Left kidney (tissue), 8 donors: ENCODE measurements at places on chromosomes 3 and 15. TPM values are rescaled to one million over a fixed set of nuclear protein-coding genes. Genes with fewer than 3 reads are reported as not detected.

DNA sequence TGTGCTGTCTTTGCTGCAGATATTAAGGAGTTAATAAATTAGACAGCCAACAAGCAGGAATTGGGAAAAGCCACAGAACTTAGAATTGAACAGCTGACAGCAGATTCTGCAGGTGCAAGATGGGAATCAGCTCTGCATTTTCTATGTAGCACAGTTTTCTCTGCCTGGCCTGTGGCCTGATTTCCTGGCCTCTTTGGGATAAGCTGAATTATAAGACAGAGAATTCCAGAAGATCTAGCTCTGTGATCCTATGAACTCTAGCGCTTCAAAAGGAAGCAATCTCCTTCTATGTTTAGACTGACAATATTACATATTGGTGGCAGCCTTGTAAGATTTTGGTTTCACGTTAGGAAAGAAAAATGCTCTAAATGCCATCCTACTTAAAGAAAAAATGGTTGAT lies 24.0 kb upstream of the SOX2 start:
- DNase-seq: no peak

DNA sequence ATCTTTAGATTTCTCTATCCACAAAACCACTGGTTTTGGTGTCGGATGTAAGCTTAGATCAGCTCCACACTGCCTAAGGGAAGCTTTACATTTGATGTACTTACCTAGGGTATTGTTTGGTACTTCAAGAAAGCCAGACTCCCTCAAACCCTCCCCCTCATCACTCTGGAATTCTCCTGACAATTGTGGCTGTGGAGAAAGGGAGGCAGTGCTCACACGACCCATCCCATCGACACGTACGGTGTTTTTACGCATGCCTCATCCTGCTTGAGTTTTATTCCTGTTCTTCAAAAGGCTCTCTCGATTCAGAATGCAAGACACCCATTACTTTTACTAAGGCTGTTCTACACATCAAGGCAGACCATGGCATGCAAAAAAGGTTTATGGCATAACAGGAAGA lies 67.3 kb upstream of the ONECUT1 start:
- no peak for DNase-seq

DNA sequence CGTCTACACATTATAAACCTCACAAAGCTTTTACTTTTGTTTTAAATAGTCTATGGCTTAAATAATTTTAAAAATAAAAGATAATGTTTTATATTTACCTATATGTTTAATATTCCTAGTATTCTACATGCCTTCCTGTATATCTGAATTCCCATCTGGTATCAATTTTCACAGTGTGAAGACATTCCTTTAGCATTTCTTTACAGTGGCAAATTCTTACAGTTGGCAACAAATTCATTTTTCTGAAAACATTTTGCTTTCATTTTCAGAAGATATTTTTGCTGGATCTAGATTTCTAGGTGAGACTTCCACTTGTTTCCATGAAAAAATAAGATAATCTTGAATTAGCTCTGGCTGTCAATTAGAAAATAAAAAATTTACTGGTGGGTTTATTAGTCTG lies 471.4 kb upstream of the NAALADL2 start:
- DNase-seq: no peak

SCG5 gene
- 18.2 TPM for polyA plus RNA-seq

TGM5 gene
- not detected for polyA plus RNA-seq

- no peak for DNase-seq
These were observed 57.2 kb upstream of the UBE2E1 start for GRCh38 chr3:23748398-23749110.

KLHL40 gene
- polyA plus RNA-seq: not detected

DNA sequence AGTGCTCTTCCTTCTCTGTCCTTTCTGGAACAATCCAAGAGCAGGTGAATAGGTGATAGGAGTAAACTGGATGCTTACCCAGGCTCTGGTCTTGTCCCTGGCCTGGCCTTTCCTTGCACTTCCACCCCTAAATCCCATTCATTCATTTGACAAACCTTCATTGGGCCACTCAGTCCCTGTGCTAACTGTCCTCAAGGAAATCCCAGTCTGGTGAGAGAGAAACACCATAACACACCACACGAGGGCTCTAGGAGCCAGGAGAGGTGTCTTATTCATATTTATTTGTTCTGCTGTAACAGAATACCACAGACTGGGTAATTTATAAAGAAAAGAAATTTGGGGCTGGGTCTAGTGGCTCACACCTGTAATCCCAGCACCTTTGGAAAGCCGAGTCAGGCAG lies 22.8 kb downstream of the EFCC1 start:
- no peak for DNase-seq

NOX5 gene
- polyA plus RNA-seq: 1.5 TPM

DNA sequence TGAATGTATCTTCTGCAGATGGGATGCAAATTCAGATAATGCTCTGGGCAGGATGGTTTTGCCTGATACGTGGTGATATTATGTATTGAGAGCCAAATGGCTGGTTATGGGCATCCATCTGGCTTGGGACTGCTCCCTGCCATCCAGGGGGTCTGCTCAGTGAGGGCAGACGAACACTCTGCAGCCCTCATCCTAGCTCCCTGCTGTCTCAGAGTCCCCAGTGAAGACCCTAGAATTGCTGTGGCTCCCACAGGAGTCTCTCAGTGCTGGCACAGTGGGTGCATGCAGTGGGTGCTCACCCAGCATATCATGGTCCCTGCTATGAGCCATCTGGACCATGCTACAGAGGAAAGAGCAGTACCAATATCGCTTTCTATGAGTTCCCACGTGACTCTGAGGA lies 10.3 kb downstream of the CX3CR1 start:
- DNase-seq: no peak

GRCh38 chr3:8868996-8869395 lies 94.3 kb downstream of the RAD18 start:
- DNase-seq: no peak

DNA sequence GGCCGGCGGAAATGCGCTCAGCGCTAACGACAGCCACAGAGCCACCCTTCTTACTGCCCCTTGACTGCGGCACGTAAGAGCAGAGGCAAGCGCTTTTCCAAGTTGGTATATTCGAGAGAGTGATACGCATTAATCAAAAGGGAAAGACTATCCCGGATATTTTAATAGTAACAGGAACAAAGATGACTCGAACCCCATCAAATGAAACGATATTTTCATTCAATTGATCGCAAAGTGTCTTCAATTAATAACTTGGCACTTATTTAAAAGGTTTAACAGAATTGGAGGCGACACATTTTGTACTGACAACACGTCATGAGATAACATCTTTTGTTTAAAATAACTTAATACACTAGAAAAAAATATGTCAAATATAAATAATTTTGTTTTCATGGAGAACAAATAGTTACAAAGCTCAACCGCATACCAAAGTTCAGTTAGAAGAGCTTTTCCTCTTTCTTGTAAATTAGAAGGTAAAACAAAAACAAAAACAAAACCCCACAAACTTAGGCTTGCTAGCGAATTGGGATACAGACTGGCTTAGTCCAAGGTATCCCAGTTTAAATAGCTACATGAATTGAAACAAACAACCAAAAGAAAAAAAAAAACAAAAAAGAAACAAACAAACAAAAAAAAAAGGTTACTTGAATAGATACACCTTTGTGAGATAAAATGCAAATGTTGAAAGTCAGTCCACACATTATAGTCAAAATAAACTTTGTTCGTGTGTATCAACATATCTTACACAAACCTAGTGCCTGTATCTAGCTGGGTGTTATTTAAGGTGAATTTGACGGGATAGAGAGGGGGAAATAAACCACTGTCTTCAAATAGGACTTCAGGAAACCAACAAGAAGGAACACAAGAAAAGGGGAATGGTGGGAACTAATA lies 10.2 kb downstream of the SHOX2 start:
- DNase-seq: no peak
